Kidney capillary endothelial cell (primary cell): ENCODE measurements at places on chromosomes 11 and 22.

GRCh38 chr11:10265936-10266335, 28.1 kb downstream of the SBF2 start:
- no peak for DNase-seq

DNA sequence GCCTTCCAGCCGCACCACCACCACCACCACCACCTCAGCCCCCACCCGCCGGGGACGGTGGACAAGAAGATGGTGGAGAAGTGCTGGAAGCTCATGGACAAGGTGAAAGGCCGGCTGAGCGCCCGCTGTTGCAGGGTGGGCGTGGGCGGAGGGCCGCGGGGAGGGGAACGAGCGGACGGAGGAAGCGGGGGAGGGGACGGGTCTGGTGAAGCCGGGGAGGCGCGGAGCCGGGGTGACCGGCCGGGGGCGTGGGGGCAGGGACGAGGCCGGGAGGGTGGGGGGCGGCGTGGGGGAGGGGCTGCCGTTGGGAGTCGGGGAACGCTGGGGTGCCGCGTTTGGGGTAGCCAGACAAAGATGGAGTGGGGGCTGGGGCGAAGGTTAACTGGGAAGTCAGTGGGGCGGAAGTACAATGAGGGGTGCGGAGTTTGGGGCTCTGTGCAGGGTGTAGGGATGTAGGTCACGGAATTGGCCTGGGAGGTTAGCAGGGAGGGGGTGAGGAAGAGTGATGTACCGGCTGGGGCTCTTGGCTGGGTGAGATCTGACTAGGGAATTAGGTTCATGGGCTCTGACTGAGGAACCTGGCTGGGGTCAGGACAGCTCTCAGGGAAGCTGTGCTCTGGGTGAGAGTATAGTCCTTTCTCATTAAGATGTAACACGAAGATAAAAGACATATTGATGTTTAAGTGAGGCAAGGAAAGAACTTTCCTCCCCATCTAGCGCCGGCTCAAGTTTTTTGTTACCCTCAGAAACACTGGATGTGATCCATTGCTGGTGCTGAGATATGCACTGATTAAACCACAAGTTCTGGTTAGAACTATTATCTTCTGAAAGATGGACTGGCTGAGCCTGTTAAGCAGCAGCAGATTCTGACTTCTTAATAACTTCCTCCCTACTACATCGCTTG, 624 bp downstream of the CBL start:
- no peak for DNase-seq

- DNase-seq: no peak
Observed at GRCh38 chr11:2277933-2278523, 7.6 kb upstream of the ASCL2 start.

- DNase-seq: peak; percentile 38
Observed at GRCh38 chr11:28836285-28837081, 728.3 kb downstream of the METTL15 start.

DNA sequence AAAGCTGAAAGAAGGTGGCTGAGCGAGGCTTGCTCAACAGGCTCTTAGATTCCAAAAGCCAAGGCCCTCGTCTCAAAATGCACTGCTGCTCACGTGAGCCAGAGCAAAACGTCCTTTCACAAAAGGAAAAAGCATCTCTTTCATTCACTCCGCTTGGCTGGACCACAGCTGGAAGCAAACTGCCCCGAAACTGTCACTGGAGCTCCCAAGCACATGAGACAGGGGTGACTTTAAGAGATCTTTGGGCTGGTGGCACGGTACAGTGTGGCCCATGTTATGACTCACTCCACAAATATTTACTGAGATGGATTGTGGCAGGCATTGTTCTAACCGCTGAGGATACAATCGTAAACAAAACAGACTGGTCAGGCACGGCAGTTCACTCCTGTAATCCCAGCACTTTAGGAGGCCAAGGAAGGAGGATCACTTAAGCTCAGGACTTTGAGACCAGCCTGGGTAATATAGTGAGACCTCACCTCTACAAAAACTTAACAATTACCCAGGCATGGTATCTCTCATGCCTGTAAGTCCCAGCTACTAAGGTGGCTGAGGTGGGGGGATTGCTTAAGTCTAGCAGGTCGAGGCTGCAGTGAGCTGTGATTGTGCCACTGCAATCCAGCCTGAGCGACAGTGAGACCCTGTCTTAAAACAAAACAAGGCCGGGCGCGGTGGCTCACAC, 3.6 kb downstream of the PLA2G6 start:
- peak; percentile 91 for DNase-seq

DNA sequence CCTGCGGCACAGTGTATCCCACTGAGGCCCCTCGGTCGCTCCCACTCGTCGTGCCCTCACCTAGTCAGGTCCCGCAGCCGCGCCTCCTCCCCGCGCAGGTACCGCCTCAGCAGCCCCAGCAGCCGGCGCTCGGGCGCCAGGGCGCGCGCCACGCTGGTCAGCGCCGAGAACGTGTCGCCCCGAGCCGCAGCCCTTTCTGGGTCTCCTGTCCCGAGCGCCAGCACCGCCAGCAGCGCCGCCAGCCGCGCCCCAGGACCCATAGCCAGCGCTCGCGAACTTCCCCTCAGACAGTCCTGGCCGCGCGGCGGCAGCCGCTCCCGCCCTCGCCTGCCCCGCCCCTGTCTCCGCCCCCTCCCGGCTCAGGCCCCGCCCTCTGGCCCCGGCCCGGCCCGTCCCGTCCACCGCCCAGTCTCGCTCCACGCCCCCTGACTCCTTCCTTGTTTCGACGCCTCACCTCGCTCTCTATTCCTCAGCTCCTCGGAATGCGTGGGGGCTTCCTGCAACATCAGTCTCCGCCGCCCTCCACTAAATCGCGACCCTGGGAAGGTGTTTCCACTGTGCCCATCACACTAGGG, at the start of gene P4HA3:
Gene P4HA3 (minus strand): TSS at position 289 of the 575 bp plus-strand sequence. CDS start 29 bp downstream, at position 260.
- DNase-seq: no peak

GRCh38 chr11:22234743-22235142, 41.9 kb downstream of the ANO5 start:
- no peak for DNase-seq

GRCh38 chr11:69210310-69211035, 54.7 kb downstream of the SMIM38 start:
- DNase-seq: peak; percentile 7

DNA sequence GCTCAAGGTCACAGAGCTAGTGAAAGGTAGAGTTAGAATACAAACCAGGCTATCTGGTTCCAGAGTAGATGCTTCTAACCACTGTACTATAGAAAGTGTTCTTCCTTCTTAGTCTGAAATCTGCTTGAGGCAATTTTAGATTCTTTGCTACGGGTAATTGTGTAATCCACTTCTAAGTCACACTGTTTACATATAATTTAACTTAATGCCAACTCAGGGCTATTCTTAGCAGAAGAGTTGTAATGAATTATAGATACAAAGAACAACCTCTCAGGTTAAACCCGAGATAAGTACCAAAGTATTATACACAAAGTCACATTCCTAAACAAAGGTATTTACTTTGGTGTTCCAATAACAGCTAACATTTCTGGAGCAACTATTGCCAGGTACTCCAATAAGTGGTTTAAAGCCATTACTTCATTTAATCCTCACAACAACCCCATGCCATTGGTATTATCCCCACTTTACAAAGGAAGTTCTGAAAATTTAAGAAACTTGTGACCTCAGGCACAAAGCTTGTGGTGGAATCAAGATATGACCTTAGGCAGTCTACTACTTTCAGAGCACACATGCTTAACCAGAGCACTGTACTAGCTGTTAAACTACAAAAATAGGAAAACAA, 31.1 kb upstream of the DDI1 start:
- no peak for DNase-seq

DNA sequence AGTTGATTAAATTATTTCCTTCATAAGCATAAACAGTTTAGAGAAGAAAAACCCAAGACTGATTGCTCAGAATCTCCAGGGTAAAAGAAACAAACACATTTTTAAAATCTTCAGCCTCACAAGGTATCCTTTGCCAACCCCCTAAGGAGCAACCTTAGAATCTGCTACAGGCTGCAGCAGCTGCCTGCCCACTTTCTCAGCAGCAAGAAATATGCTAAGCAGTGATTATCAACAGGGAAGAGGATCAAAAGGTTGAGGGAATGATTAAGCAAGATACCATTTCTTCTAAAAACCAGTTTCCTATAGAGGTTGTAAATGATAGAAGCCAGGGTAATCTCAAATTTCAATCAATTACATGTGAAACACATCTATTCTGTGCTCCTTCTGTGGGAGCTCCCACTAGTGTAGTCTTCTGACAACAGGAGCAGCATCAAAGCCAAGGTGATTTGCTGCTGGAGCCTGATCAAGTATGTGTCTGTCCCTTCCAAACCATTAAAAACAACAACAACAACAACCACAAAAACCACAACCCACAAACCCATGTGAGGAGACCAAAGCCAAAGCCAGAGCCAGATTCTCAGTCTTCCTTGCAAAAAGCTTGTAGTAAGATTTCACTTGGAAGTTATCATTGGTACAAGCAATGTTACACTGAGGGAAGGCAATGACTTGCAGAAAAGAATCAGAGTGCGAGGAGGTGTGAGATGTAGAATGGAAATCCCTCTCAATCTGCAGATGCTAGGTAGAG, 761.2 kb downstream of the DLG2 start:
- DNase-seq: no peak

DNA sequence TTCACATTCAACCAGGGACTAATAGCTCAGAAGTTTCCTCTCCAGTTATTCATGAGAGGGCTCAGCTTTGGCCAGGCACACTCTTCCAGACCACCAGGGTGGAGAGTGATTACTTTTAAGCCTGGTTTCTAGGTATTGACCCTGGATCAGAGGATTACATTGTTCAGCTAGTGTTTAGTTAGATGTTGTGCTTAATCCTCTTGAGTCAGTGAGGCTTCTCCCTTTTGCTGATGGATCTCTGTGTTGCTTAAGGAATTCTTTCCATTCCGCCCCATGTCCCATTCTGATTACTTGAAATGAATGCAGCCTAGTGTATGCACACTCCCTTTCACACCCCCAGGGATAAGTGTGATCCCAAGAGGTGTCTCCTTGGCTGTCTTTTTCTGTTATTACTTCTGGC, 271.7 kb upstream of the ANO5 start:
- no peak for DNase-seq

GRCh38 chr11:14894657-14895598, 2.9 kb upstream of the CYP2R1 start:
- DNase-seq: peak; percentile 54

DNA sequence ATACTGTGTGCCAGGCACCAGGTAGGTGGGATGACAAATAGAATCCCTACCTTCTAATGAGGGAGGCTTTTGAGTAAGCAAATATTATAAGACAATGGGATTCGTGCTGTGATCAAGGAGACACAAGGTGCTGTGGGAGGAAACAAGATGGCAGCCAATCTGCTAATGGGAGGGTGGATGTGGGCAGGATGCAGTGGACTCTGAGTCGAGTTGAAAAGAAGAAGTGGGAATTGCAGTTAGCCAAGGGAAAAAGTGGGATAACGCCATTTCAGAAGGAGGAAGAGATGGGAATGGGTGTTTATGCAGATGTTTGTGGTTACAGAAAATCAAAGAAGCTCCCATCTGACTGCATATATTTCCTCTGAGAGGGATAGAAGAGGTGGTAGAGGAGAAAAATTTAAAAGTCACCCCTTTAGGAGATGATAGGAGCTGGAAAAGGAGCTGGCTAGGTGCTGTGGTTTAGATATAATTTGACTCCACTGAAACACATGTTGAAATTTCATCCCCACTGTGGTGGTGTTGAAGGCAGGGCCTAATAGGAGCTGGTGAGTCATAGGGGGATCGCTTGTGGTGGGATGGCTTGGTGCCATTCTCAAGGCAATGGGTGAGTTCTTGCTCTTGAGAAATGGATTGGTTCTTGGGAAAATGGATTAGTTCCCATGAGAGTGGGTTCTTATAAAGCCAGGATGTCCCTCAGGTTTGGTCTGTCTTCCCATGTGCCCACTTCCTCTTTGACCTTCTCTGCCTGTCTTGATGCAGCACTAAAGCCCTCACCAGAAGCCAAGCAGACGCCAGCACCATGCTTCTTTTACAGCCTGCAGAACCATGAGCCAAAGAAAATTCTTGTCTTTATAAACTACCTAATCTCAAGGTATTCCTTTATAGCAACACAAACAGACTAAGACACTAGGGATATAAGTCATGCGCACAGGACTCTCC, 30.0 kb upstream of the POU2AF1 start:
- DNase-seq: no peak

DNA sequence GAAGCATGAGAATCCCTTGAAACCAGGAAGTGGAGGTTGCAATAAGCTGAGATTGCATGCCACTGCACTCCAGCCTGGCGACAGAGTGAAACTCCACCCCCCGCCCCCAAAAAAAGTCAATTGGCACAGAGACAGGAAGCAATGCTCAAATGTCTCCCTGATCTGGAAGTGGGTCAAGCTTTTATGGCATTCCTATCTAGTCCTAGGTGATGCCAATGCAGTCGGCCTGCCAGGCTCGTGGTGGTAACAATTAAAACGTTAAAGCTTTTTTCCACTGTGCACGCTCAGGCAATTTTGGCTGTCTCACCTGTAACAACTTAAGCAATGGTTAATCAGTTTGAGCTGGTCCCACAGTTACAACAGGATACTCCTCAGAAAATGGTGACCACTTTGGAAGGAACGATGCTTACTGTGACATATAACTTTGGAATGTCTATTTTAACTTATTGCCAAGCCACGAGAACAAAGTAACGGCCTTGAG, 18.9 kb upstream of the PISD start:
- no peak for DNase-seq
